ENCODE measurements at places on chromosomes 12 and 14. TPM values are rescaled to one million over a fixed set of nuclear protein-coding genes. Genes with fewer than 3 reads are reported as not detected.

DNA sequence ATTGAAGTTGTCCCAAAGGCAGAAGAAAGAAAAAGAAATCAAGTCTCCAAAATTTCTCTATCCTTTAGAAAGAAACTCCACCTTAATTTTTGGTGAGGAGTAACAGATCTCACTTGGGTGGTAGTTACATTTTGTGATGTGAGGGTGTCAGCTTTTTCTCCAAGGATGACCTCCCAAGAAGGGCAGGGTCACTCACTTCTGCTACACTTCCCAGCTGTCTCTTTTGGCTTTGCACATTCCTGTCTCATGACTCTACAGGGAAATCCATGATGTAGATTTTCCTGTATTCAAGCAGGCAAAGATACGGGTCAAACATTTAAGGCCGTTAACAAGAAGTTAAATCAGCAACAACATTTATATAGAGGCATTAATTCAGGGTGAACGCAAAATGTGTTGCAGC is 1016.4 kb downstream of the NRXN3 start:
- no peaks in the 10 kb centered on the region for H3K4me1 ChIP-seq
- no peak overlapping the region for H3K4me3 ChIP-seq
- no peak for DNase-seq
- H3K27ac ChIP-seq, result no peak overlapping the region

Gene RIPK3
- total RNA-seq, result not detected

Gene MMP19
- not detected for total RNA-seq

Gene GSC
- not detected for total RNA-seq

GRCh38 chr12:95830335-95831089 is 28.2 kb upstream of the SNRPF start:
- peaks cover 2% of the 10 kb centered on the region for H3K27me3 ChIP-seq
- no peaks in the 10 kb centered on the region for H3K4me1 ChIP-seq

DNA sequence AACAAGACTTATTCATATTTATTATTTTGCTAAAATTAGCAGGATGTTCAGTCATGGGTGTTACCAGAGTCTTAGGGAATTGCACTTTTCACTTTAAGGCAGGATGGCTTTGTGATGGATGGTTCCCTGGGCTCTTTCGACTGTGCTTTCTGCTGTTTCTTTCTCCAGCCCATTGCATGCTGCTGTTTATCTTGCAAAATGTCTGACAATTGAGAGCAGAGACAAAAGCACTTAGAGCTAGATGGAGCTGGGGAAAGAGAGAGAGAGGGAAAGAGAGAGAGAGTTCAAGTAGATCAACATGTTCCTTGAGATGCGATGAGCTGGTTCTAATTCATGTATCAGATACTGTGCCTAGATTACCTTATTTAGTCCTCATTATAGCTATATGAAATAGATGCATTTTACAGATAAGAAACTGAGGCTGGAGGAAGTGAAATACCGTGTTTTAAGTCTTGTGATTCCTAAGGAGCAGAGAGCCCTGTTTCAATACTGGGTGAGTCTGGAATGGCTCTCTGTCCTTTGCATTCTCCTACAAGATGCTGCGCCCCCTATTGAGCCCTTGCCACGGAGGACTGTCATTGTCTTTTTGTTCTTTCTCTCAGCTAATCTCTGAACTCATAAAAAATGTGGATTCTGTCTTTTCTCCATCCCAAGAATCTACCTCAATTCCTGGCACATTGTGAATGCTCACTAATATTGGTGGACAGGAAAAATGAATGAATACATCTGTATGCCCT is 227.9 kb downstream of the ALG10B start:
- no peak overlapping the region for H3K27ac ChIP-seq
- DNase-seq, result peak; percentile 20
- H3K4me1 ChIP-seq, result no peaks in the 10 kb centered on the region
- H3K36me3 ChIP-seq, result peaks cover 2% of the 10 kb centered on the region

Gene IL31
- not detected for total RNA-seq

GRCh38 chr14:105711044-105711620 is 184.7 kb downstream of the TMEM121 start:
- DNase-seq, result no peak
- no peaks in the 10 kb centered on the region for H3K27me3 ChIP-seq
- H3K36me3 ChIP-seq, result no peaks in the 10 kb centered on the region
- H3K27ac ChIP-seq, result no peak overlapping the region

GRCh38 chr12:12686925-12687324 is 9.1 kb downstream of the GPR19 start:
- no peak overlapping the region for H3K4me3 ChIP-seq
- DNase-seq, result no peak
- peaks cover 5% of the 10 kb centered on the region for H3K27me3 ChIP-seq
- no peaks in the 10 kb centered on the region for H3K36me3 ChIP-seq
- H3K27ac ChIP-seq, result no peak overlapping the region

DNA sequence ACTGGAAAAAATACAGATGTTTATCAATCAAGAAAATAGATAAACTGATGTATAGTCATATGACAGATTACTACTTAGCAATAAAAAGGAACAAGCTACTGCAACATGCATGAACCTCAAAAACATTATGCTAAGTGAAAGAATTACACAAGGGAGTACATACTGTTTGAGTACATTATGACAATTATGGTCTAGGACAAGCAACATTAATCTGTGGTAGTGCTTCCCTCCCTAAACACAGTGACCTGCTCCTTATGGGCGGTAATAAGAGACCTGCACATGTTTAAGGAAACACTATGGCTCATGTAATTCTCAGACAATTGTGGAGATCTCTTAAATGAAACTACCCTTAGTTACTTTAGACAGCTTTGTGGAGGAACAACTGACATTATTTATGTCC is 421.2 kb upstream of the FBXO33 start:
- no peaks in the 10 kb centered on the region for H3K36me3 ChIP-seq
- H3K27ac ChIP-seq, result no peak overlapping the region
- no peak for DNase-seq
- H3K4me1 ChIP-seq, result peaks cover 17% of the 10 kb centered on the region

- no peak for DNase-seq
- no peaks in the 10 kb centered on the region for H3K36me3 ChIP-seq
- H3K27ac ChIP-seq, result no peak overlapping the region
- H3K4me3 ChIP-seq, result no peak overlapping the region
- no peaks in the 10 kb centered on the region for H3K4me1 ChIP-seq
Measured at GRCh38 chr12:101097829-101098580, 112.0 kb downstream of the SLC5A8 start.

DNA sequence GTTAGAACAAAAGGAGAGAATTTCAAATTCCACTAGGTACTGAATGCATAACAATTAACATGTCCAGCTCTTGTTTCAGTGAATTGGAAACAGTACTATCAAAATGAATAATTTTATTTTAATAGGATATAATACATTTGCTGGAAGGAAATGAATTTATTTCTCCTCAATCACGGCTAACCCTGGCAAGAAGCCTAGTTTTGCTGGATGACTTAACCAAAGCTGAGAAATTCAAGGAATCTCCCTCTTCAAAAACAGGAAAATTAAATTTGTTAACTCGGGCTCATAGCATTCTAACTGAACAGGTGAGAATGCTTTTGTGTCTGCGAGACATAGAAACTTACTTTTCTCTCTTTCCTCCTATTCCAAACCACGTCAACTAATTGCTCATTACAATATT is 163.5 kb upstream of the NEDD1 start:
- no peak for DNase-seq
- no peaks in the 10 kb centered on the region for H3K4me1 ChIP-seq
- H3K27ac ChIP-seq, result no peak overlapping the region
- H3K27me3 ChIP-seq, result no peaks in the 10 kb centered on the region
- no peak overlapping the region for H3K4me3 ChIP-seq

DNA sequence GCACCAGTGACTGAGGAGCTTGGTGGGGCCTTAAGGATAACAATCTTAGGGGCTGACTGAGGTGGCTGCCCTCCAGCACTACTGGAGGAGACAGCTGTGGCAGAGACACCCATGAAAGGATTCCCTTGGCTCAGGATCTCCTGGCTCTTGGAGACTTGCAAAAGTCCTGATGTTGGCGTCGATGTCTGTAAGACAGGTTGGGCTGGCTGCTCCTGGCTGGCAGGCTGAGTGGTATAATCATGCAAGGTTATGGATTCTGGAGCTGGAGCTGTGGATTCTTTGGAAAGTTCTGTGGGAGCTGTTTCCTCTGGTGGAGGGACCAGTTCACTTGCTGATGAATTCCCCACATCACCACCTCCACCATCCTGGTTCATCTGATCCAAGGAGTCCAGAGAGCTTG is 24.8 kb downstream of the CHD8 start:
- H3K27ac ChIP-seq, result no peak overlapping the region
- no peaks in the 10 kb centered on the region for H3K36me3 ChIP-seq
- no peaks in the 10 kb centered on the region for H3K27me3 ChIP-seq
- no peak for DNase-seq
- H3K4me3 ChIP-seq, result no peak overlapping the region
- peaks cover 5% of the 10 kb centered on the region for H3K4me1 ChIP-seq

DNA sequence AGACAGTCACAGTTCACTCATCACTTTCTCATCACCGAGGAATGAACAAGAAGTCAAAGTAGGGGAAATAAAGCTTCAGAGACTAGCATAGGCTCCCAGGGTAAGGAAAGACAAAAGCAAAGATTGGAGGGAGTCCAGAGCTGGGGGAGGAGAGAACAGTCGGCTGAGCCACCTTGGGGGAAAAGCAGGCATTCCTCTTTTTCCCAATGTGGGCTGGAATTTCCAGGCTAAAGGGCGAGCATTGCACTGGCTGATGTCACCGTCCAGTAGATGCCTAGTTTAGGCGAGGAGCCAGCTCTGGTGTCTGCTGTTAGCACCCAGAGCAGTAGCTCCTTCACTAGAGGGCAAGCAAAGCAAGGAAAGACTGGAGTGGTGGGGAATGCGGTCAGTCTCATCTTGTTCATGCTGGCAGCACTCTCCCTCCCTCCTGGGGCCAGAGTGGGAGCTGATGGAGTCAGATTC is 8.5 kb upstream of the KRT75 start:
- H3K27me3 ChIP-seq, result no peaks in the 10 kb centered on the region
- DNase-seq, result no peak
- H3K36me3 ChIP-seq, result no peaks in the 10 kb centered on the region
- no peak overlapping the region for H3K27ac ChIP-seq
- peaks cover 5% of the 10 kb centered on the region for H3K4me1 ChIP-seq

GRCh38 chr12:131639270-131639940 is 71.5 kb upstream of the SFSWAP start:
- H3K27me3 ChIP-seq, result peaks cover 32% of the 10 kb centered on the region
- H3K36me3 ChIP-seq, result peaks cover 6% of the 10 kb centered on the region
- H3K4me3 ChIP-seq, result no peak overlapping the region
- peaks cover 46% of the 10 kb centered on the region for H3K4me1 ChIP-seq

DNA sequence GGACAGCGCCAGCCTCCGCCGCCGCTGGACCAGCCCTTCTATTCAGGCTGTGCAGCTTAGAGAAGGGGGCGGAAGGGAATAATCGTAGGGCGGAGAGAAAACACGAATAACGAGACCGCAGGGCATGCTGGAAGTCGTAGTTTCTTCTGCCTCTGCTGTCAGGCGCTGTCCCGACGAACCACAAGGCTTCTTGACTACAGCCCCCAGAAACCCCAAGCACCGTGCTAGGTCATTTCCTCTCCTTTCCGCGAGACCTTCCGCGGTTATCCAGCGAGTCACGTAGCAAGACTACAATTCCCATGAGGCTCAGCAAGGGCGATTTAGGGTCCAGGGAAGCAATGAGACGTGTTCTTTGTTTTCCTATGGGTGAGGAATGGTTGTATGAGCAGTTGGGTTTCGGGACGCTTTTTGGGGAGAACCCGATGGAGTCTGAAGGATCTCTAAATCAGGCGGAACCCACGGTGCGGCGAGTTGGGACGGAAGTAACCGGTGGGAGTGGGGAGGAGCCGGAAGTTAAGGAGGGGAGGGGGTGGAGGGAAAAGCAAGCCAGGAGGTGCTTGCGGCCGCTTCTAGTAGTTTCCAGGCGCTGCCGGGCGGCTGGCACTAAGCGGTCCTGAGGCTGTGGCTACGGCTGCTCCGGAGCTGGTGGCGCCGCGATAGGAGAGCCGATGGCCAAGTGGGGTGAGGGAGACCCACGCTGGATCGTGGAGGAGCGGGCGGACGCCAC is at the start of the genes AHSA1 and VIPAS39:
Gene AHSA1, plus strand, starts transcription at position 572 of the 727 bp plus-strand sequence. Its CDS starts 97 bp downstream, at position 669.
Gene VIPAS39, minus strand, starts transcription at position 80 of the 727 bp plus-strand sequence. CDS start 3,499 bp downstream, outside the sequence.
- peaks cover 13% of the 10 kb centered on the region for H3K4me1 ChIP-seq
- H3K36me3 ChIP-seq, result no peaks in the 10 kb centered on the region
- peaks cover 2% of the 10 kb centered on the region for H3K27me3 ChIP-seq
- peak within 1 kb of the TSS; percentile 100 for H3K4me3 ChIP-seq
- DNase-seq, result peak; percentile 88
- peak within 1 kb of the TSS; percentile 100 for H3K27ac ChIP-seq

GRCh38 chr14:69481815-69482568 is 2.5 kb upstream of the PLEKHD1 start:
- no peak overlapping the region for H3K4me3 ChIP-seq
- H3K27me3 ChIP-seq, result peaks cover 21% of the 10 kb centered on the region
- no peak for DNase-seq
- no peak overlapping the region for H3K27ac ChIP-seq
- H3K36me3 ChIP-seq, result peaks cover 7% of the 10 kb centered on the region
- peaks cover 3% of the 10 kb centered on the region for H3K4me1 ChIP-seq

DNA sequence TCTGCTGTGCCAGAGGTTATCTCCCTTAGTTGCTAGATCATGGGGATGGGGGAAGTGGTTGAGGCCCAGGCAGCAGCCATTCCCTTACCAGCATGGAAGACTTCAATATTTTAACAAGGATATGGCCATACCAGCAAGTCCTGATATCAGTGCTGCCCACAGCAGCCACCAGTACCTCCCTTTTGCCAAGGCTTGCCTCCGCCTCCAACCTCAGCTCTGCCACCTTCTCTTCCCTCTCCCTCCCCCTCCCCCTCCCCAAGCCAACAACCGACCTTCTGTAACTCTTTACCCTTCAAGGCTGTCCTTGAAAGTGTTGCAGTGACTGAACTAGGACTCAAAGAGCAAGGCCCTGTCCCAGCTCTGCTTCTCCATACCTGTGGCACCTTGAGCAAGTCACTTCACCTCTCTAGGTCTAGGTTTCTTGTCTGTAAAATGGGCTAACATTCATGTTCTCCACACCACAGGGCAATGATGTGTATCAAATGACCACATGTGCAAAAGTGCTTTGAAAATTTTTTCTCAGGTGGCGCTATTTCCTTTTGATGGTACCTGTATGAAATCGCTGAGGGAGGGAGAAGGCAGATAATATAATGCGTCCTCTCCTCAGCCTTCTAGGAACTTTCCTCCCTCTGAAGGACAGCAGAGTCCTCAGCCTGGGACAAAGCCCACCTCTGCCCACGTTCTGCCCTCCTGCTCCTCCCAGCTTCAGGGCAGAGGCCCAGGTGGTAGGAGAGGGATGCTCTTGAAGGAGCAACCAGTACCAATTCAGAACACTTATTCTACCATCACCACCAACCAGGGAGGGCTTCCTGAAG is 14.7 kb downstream of the PLEKHG6 start:
- H3K36me3 ChIP-seq, result no peaks in the 10 kb centered on the region
- H3K4me1 ChIP-seq, result peaks cover 19% of the 10 kb centered on the region
- H3K27ac ChIP-seq, result no peak overlapping the region
- peaks cover 4% of the 10 kb centered on the region for H3K27me3 ChIP-seq
- H3K4me3 ChIP-seq, result no peak overlapping the region

Measured in glutamatergic neuron (in vitro differentiated cells).